ENCODE measurements at places on chromosomes 3 and 15.

- no peak for DNase-seq
Observed at GRCh38 chr3:105195260-105195659, 171.4 kb upstream of the ALCAM start.

DNA sequence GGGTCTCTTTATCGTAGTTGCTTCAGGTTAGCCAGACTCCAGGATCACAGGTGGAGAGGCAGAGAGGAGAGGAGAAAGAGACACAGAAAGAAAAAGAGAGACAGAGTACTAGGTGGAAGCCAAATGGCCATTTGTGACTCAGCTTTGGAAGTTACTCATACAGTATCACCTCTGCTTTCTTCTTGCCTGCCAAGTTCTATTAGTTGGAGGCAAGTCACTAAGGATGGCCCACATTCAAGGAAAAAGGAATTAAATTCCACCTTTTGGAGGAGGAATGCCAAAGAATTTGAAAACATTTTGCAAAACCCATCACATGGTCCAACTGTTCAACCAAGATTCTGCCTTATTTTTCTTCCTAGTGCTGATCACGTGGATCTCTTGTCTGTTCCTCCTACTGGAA, 291.1 kb downstream of the CHL1 start:
- no peak for DNase-seq

GRCh38 chr15:83364501-83364900, 80.0 kb upstream of the BNC1 start:
- no peak for DNase-seq

- DNase-seq: no peak
Observed at GRCh38 chr3:143952569-143953072, 19.0 kb upstream of the DIPK2A start.

DNA sequence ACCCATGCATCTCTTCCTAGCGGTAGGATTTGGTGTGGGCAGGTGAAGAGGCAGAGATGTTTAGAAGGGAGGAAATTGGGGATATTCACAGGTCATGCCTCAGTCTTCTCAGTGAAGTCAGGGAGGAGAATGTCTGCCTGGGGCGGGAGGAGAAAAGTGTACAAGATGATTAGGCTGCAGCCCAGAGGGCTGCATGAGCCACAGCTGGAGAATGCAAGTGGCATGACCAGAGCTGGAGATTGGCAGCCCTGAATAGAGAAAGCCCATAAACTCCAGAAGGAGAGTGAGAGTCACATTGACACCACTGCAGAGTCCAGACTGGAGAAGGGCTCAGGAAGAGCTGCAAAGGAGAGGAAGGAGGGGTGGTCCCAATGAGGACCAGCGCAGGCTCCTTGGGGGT, 22.6 kb downstream of the PDHB start:
- DNase-seq: no peak

DNA sequence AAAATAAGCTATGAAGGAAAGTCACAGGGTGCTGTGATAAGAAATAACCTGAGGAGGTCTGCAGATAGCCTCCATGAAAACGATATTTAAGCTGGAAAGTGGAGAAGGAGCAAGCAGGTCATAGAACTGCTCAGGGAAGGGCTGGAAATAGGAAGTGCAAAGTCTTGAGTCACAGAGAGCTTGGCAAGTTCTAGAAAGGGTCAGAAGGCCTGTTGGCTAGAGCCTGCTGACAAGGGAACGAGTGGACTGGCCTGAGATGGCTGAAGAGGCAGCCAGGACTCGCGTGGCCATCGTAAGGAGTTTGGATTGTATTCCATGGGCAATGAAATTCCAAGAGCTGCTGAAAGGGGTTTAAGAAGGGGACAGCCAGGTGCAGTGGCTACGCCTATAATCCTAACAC, 64.7 kb upstream of the IL12A start:
- no peak for DNase-seq

- no peak for DNase-seq
Observed at GRCh38 chr3:167762296-167762695, 26.8 kb downstream of the SERPINI1 start.

DNA sequence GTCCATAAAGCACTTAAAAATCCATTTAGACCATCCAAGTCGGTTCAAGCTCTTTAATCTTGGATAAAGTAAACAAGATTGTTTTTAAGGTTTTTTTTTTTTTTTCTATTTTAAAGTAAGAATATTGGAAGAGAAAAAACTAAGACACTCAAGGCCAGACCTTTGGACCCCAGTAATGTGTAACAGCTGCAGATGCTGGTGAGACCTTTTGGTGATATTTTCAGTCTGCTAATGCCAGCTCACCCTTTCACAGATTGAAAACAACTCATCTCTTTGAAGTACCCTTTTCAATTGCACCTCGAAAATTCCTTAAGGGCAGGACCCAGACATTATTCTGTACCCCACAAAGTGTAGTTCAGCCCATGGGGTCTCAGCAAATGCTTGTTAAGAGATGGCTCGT, 260.7 kb upstream of the CTNNB1 start:
- no peak for DNase-seq

DNA sequence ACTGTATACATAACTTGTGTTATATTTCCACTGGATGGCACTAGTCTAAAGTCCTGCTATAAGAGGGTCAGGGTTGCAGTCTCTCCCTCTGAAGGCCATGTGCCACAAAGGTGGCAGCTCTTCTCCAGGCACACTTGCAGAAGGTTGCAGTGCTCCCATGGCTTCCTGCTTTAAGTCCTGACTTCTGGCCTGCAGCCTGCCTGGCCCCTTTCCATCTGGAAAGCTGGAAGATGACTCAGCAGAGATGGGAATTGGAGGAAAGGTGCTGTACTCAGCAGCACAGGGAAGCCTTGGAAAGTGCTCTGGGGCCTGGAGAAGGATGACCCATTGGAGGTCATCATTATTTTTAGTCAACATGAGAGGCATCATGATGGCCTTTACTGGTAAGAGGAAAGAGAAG, 40.9 kb upstream of the MRPL3 start:
- no peak for DNase-seq

GRCh38 chr3:64278625-64279024, 53.4 kb upstream of the PRICKLE2 start:
- DNase-seq: no peak

- no peak for DNase-seq
Observed at GRCh38 chr3:33167716-33168336, 50.8 kb downstream of the SUSD5 start.

DNA sequence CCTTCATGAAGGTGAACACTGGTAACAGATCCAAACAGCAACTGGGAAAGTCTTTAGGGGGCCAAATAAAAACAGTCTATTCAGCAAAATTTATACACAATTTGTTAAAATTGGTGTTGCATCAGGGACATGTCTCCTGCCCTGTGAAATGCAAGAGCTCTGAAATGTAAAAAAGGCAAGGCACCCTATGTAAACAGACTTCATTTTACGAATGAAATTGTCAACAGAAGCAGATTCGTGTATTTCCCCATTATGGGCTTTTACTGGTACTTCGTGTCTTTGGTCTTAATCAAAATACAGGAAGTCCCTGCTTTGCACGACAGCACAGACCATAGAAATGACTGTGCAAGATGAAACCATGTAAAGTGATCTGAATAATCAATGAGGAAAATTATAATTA, 127.3 kb upstream of the THBS1 start:
- peak; percentile 14 for DNase-seq

GRCh38 chr3:99172736-99173657, 271.5 kb upstream of the DCBLD2 start:
- DNase-seq: no peak

GRCh38 chr3:142935963-142936362, 27.5 kb downstream of the PAQR9 start:
- no peak for DNase-seq
